Activated naive CD8-positive, alpha-beta T cell treated with anti-CD3 and anti-CD28 coated beads, Interleukin-2, amount 10 ng/mL, durations not matched to agents 7 days and 5 days (primary cell): ENCODE measurements at places on chromosomes 6 and 20. TPM values are rescaled to one million over a fixed set of nuclear protein-coding genes. Genes with fewer than 3 reads are reported as not detected.

- no peaks in the 10 kb centered on the region for H3K27me3 ChIP-seq
- no peak overlapping the region for H3K4me3 ChIP-seq
- no peak overlapping the region for H3K27ac ChIP-seq
- H3K36me3 ChIP-seq: no peaks in the 10 kb centered on the region
- no peaks in the 10 kb centered on the region for H3K4me1 ChIP-seq
Measured at GRCh38 chr6:19753826-19754225, 83.3 kb upstream of the ID4 start.

DNA sequence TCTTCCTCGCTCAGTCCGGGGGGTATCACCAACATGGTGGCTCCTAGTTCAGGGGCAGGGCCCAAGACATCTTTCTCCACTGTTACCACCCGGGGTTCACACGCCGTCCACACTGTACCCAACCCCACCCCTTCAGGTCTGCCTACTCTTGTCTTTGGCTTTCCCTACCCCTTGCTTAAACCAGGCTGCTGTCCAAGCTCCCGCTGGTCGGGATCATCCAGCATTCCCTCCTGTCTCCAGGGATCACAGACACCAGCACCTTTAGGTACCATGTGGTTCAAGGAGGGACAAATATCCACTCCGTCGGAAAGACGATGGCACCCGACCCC lies 395 bp downstream of the NELFE start:
- peaks cover 24% of the 10 kb centered on the region for H3K4me1 ChIP-seq
- peak overlapping the region; percentile 97 for H3K4me3 ChIP-seq
- H3K27ac ChIP-seq: peak overlapping the region; percentile 87
- no peaks in the 10 kb centered on the region for H3K27me3 ChIP-seq
- peaks cover 27% of the 10 kb centered on the region for H3K36me3 ChIP-seq

GRCh38 chr6:146697921-146698320 lies 99.1 kb downstream of the ADGB start:
- peaks cover 1% of the 10 kb centered on the region for H3K4me1 ChIP-seq
- H3K36me3 ChIP-seq: no peaks in the 10 kb centered on the region
- no peak overlapping the region for H3K27ac ChIP-seq
- no peak overlapping the region for H3K4me3 ChIP-seq
- H3K27me3 ChIP-seq: no peaks in the 10 kb centered on the region
- DNase-seq: no peak

GRCh38 chr6:46899659-46900058 lies 22.1 kb downstream of the ADGRF5 start:
- H3K36me3 ChIP-seq: no peaks in the 10 kb centered on the region
- H3K27ac ChIP-seq: no peak overlapping the region
- H3K4me3 ChIP-seq: no peak overlapping the region
- H3K4me1 ChIP-seq: no peaks in the 10 kb centered on the region

Gene RHAG
- not detected for total RNA-seq

Gene RIMS4
- not detected for total RNA-seq

Gene BMP5
- total RNA-seq: not detected

DNA sequence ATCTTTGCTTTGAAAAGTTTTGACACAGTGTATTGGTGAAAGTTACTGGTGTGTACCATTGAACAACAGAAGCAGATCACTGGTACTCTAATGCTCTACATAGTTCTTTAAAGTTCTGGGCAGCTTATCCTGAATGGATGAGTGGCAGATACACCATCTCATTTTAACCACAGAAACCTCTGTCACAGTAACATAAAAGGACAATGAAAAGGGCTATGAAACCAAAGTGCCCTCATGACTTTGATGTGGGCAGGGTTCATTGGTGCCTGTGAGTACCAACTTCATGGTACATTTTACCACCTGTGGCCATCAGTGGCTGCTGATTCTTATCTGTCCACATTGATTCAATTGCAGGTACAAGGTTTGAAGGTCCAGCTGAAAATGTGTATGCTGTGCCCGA lies 285.7 kb upstream of the PREP start:
- H3K4me1 ChIP-seq: no peaks in the 10 kb centered on the region
- H3K4me3 ChIP-seq: no peak overlapping the region
- DNase-seq: no peak

Gene AFDN
- 37.7 TPM for total RNA-seq

DNA sequence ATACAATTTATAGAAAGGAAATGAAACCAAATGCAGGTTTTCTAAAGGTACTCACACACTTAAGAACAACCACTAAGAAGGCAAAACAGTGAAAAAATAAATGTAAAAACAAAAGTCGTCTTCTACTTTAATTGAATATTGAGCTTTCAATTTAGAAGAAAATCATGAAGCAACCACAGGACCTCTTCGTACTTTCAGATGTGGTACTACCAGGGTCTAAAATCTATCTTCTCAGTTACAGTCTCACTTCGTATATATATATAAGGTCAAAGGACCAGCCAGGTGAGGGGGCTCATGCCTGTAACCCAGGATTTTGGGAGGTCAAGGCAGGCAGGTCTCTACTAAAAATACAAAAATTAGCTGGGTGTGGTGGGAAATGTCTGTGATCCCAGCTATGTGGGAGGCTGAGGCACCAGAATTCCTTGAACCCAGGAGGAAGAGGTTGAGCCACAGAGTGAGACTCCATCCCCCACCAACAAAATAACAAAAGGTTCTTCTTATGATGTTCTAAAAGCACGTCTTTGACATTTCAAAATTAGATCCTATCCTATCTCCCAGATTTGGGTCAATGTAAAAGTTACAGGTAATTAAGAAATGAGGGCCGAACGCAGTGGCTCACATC lies 12.5 kb downstream of the ROMO1 start:
- DNase-seq: no peak
- peak overlapping the region; percentile 65 for H3K27ac ChIP-seq
- peaks cover 39% of the 10 kb centered on the region for H3K4me1 ChIP-seq
- H3K4me3 ChIP-seq: peak overlapping the region; percentile 66

Gene PMEPA1
- total RNA-seq: 4.9 TPM

DNA sequence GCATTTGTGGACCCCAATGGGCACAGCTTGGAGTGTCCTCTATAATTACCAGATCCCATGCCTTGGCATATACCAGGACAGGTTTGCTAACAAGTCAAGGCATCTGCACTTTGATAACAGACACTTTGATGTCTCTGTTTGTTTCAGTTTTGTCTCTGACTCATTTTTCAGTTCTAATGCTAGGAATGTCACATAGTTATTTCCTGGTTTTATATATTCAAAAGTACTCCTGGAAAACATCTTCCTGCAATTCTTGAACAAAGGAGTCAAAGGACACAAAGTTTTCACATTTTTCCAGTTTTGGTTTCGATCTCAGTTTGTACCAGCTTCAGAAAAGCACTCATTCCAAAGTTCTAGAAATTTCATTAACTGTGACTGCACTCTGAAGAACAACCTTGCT lies 188.1 kb downstream of the FOXC1 start:
- no peak overlapping the region for H3K27ac ChIP-seq
- H3K36me3 ChIP-seq: peaks cover 2% of the 10 kb centered on the region
- H3K4me3 ChIP-seq: no peak overlapping the region
- no peaks in the 10 kb centered on the region for H3K27me3 ChIP-seq
- H3K4me1 ChIP-seq: peaks cover 7% of the 10 kb centered on the region
